ENCODE measurements at places on chromosomes 12 and 14.

GRCh38 chr12:118126119-118126757, 9.7 kb upstream of the PEBP1 start:
- DNase-seq: no peak

DNA sequence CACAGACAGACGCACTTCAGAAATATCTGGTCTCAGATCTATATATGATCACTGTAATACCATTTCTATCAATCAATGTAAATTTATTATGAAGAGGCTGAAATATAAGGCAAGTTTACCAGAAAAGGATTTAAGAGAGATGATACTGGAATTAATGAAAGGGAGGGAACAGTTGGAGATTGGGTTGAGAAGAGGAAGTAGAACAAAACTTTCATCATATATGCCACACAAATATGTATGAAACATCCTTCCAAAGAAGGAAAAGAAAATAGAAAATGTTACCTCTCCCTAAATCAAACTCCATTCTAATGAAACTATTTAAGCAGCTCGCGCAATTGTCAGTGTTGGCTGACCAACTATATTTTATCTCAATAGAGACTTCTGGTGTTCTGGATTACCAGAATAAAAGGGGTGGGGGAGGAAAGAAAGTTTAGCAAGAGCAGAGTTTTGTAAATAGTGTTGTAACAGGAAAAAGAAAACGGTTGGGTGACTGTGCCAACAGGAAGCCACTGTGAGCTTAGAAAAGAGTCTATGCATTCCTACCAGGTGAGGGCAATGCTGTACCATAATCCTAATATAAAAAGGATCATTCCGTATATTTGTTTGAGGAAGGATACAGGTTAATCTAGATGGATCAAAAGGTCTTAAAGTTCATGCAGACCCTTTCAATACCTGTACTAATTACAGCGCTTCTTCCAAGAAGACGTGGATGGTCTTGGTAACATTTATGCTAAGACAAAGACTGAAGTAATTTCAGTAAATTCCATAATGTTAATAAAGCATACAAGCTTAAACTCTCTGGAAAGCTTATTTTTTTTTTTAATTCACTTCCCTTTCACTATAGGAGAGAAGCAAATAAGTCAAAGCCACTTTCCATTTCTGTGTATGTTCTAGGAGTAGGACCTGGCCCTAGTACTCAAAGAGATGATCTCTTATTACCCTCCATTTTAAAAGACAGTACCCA, 14.5 kb upstream of the LLPH start:
- no peak for DNase-seq

GRCh38 chr12:19287302-19287701, 152.0 kb upstream of the AEBP2 start:
- no peak for DNase-seq

- DNase-seq: no peak
These were observed 328.6 kb downstream of the MDGA2 start for GRCh38 chr14:47346849-47347248.

DNA sequence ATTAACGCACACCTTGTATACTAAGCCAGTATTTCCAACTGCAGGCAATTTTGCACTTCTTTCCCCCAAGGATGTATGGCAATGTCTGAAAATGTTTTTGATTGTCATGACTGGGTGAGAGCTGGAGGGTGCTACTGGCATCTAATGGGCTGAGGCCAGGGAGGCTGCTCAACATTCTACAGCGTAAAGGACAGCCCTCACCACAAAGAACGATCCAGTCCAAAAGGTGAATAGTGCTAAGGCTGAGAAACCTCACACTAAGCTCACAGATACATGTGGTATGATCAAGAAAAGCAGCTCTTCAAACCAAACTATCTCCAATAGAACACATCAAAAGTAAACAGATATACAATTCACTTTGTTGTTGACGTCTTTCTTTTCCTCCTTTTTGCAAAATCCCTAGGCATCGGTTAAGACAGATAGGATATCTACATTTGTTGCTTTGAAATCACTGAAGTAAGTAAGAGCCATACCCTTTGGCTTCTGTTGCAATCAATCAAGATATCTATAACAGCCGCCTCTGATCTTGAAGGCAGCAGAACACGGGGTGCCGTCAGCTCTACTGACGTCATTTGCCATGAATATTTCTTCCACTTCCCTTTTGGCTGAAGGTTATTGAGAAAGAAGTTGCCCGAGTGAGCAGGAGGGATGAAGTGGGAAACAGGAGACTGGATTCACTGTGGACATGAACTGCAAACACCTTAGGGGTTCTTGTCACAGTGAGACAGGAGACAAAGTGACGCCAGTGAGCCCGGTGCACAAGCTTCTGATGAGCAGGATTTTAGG, 218.3 kb downstream of the FOXN3 start:
- DNase-seq: no peak

DNA sequence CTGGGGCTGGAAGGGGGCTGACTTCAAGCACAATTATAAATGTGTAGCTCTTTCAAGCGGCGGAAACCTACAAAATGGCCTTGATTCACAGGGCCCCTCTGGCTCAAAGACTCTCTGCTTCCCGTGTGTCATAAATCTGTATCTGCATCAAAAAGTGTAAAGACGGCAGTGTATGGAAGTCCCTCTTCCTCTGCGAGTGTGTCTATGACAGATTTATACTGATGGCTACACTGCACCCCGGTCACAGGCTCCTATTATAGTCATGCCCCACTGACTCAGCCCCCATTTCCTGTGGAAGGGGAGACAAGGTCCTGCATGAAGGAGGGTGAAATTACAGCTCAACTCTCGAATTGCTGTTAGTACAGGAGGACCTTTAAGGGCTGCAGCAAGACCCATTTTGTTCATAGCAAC, 68.6 kb downstream of the HMGA2 start:
- no peak for DNase-seq

DNA sequence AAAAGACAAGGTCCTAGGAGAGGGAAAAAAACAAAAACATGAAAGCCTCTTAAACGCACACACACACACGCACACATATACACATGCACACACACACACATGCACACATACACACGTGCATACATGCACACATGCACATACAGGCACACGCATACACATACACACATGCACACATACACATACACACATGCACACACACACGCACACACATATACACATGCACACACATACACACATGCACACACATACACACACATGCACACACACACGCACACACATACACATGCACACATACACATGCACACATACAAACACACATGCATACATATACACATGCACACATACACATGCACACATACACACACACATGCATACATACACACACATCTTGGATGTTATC, 78.1 kb upstream of the PPP2R5C start:
- no peak for DNase-seq

DNA sequence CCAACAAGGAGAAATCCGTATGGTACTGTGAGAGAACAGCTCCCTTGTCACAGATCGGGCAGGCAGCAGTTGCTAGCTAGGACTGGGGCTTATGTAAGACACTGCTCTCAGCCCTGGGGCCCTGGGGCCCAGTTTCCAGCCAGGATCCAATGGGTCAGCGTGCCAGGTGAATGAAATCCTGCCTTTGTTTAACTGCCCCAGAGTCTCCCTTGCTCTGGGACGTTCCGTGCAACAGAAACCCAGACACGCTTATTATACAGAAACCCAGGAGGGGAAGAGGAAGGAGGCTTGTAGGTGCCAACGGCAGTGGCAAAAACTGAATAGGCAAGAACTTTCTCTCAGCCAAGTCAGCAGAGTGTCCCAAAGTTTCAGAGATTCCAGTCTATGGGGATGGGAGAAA, 110.6 kb downstream of the DIO2 start:
- DNase-seq: no peak

DNA sequence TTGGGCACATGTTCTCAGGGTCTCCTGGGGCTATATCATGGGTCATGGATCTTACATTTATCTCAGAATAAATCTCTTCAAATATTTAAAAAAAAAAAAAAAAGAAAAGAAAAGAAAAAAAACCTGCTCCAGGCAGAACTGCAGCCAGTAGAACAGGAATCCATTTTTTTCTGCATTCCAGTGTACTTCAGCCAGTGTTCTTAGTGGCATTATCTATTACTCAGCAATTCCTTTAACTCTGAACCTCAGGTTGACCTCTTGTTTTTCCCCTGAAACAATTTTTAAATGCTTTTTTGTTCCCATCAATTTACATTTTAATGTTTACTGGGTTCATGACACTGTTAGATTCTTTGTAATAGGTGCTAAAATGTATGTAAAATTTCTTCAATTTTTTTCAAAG, 66.7 kb upstream of the STXBP6 start:
- no peak for DNase-seq

DNA sequence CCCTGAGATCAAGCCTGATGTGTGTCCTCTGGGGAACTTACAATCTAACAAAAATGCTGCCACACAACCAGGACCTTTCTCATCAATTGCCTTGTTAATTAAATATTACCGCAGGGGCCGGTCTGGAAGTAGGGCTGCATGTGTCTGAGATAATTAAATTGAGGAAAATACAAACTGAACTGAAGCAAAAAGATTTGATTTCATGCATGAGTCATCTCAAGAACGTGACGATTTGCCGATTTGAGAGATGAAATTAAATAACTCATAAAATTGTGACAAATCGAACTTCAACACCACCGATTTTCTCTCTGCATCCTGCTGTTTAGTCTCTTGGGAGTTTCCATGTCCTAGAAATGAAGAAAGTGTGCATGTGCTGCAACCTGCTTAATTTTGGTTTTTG, 94.6 kb upstream of the DAAM1 start:
- no peak for DNase-seq

DNA sequence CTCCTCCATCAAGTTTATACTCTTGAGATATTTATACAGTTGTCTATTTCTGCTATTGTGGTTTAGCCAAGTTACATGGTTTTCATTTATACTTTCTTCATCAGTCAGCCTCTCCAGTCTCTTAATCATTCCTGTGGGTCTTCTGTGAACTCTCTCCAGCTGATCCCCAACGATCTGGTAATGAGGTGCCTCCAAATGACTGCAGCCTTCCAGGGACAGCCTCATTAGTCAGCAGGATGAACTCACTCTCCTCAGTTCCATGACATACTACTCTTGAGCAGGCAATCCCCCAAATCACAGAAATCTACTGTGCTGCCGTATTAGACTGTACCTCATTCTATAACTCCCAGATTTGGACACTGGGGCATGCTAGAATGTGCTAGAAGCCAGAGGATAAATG, 15.3 kb downstream of the AREL1 start:
- no peak for DNase-seq

DNA sequence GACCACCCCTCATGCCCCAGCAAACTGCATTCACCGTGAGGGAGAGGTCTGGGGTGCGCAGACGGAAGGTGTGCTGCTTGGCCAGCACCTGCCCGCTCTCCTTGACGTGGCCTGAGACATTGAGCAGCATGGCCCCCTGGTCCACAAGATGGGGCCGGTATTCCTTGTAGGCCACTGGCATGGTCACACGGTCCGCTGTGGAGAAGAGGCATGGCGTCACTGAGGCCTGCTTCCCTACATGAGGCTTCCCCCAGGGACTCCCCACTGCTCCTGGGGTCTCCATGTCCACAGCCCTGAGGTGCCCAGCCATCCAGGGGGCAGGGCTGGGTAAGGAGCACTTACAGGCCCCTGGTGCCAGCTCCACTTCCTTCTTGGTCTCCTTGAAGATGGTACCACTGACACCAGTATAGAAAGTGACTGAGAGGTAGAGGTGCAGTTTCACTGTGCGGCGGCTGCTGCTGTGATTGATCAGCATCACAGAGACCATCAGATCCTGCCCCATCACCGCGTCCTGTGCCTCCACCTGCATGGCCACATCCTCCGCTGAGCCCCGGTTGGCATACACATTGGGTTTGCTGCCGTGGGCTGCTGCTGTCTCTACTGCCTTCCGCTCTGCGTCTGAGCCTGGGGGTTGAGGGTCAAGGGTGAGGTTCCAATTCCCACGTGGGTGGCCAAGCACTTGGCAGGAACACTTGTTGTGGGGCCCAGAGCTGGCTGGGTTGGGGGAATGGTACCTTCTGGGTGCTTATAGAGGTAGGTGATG, 8.2 kb downstream of the TGM1 start:
- DNase-seq: no peak

DNA sequence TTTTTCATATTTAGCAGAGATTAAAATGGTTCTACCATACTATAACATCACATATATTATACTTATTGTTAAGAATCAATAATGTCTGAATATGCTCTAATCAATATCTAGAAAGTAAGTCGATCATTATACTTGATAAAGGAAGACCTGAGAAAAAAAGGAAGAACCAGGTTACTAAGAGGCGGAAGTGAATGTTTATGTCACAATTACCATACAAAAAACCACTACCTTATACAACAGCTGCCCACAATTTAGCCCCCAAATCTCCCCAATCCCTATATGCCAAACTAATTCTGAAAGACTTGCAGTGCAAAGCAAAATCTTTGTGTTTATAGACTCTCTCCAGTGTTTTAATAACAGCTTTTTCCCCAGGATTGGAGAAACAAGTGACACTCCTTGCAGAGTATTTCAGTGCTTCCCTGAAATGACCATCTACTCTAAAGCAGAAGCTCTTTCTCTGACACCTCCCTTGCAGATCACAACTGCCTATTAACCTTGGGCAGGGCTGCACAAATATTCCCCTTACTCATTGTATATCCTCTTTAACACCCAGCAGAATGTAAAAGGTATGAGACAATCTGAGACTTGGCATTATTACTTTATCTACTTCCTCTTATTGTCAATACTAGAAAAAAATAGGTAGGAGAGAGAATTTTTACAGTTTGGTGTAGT, 12.7 kb upstream of the SLC2A3 start:
- no peak for DNase-seq

GRCh38 chr14:105852378-105853088, 326.1 kb downstream of the TMEM121 start:
- no peak for DNase-seq

- DNase-seq: peak; percentile 37
These were observed at the start of gene MANSC1 for GRCh38 chr12:12349711-12350665. Gene MANSC1, minus strand, starts transcription at chr12:12350242. Its CDS starts 6,928 bp downstream, at chr12:12343314.

GRCh38 chr14:99946652-99947489, 118.4 kb upstream of the EVL start:
- peak; percentile 32 for DNase-seq

- DNase-seq: no peak
These were observed 106.0 kb upstream of the FAR2 start for GRCh38 chr12:29043069-29043468.

GRCh38 chr14:81454572-81455218, 54.6 kb upstream of the STON2 start:
- DNase-seq: no peak

DNA sequence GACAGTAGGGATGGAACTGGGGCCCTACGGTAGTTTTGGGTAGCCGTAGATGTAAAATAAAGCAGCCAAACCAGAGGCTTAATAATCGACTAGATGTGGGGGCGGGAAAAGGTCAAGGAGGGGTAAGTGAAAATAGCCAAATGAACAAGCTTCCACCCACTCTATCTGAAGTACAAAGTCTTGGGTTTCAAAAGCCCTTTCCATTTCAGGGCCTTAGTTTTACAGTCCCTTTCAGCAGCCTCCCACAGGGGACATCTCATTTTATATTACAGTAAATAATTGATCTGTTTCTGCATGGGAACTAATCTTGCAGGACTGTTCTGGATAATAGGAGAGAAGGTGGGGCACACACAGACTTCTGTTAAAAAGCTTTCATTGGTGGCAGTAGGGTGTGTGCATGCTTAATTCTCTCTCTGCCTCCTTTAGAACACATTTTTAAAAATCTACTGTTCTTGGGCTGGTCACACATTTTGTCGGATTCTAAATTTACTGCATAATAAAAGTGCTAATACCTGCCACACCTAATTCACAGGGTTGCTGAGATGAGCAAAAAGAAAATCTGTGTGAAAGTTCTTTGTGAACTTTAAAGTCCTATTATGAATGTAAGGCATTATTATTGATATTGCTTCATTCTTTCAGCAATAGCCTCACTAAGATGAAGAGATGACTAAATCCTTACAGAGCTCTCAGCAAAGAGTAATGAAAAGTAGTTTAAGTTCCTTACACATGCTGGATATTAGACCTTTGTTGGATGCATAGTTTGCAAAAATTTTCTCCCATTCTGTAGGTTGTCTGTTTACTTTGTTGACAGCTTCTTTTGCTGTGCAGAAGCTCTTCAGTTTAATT, 104.6 kb downstream of the ITPR2 start:
- DNase-seq: no peak

All from activated effector memory CD4-positive, alpha-beta T cell treated with Interleukin-2 at 50 U/mL for 16 hours (primary cell).